ENCODE measurements at places on chromosomes 2 and 18. TPM values are rescaled to one million over a fixed set of nuclear protein-coding genes. Genes with fewer than 3 reads are reported as not detected.

WNT6 gene
- total RNA-seq: not detected

GRCh38 chr2:108825736-108826135, 39.2 kb downstream of the CCDC138 start:
- DNase-seq: no peak

DNA sequence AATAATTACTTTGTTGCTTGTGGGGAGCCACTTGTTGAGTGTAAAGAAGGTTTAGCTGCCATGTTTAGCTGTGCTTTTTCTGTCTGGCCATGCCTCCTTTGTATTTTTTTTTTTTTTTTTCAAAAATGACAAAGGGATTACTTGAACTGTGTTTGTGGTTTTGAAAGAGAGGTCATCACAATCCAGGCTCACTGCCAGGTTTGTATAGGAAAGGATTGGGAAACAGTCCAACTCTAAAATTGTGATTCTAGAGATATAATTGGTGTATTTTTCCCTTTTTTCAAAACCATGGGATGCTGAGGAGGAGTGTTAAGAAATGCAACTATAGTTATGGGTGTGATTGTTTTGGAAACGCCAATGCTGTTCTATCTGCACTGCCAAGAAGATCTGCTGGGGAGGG, 4.3 kb downstream of the ITPRIPL1 start:
- no peak for DNase-seq

GRCh38 chr2:8550481-8550880, 131.4 kb upstream of the ID2 start:
- DNase-seq: no peak

C18orf32 gene
- total RNA-seq: 34.7 TPM

FAP gene
- not detected for total RNA-seq

DNA sequence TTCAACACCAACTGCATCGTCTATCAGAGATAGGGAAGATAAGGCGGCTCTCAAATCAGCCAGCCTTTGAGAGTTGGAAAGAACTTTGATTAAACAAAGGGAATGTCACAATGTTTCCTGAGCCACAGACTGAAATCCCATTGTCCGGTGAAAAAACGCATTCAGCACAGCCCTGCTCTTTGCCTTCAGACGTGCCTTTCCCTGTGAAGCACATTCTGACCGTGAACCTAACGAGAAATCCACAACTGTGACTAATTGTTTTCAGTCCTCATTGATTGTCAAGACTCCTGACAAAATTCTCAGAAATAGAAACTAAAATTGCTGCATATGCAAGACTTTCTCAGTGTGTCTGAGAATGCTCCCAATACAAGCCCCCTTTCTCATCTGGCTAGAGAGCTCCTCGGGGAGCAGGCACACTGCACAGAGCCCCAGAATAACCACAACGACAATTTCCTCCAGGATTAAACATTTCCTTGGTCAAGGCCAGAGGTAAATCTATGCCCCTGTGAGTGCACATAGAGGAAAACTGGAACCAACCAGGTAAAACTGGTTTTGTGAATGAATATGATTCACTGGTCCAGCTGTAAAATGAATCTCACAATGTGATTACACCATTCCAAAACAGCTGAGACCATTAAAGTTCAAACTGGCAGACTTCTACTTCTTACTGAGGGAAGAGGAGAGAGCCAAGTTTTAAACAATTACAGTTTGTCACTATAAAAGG, 561.9 kb upstream of the ID2 start:
- no peak for DNase-seq

UCN gene
- total RNA-seq: 2.3 TPM

DNA sequence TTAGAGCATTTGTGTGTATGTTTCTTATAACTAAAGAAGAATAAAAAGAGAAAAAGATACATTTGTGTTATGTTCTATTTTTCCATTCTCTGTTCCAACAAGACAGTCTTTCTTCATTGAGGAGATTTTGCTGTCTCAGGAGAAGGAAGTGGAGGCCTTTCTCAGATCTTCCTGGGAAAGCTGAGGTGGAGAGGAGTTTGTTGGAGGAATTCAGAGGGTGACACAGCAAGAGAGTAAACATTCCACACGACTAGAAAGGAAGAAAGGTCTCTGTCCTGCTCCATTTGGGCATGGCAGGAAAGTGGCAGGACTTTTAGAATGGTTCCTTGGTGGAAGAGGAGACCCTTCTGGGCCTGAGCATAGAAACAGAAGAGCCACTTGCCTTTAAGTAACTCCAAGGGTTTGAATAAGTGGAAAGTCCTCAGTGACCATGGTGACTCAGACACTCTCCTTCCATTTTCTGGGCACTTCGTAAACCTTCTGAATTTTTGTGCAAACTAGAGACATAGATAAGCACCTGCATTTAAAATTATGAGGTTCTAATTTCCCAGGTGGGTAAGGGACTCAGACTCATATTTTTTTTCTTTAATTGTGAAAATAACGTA, 52.3 kb upstream of the COL5A2 start:
- DNase-seq: no peak

DNA sequence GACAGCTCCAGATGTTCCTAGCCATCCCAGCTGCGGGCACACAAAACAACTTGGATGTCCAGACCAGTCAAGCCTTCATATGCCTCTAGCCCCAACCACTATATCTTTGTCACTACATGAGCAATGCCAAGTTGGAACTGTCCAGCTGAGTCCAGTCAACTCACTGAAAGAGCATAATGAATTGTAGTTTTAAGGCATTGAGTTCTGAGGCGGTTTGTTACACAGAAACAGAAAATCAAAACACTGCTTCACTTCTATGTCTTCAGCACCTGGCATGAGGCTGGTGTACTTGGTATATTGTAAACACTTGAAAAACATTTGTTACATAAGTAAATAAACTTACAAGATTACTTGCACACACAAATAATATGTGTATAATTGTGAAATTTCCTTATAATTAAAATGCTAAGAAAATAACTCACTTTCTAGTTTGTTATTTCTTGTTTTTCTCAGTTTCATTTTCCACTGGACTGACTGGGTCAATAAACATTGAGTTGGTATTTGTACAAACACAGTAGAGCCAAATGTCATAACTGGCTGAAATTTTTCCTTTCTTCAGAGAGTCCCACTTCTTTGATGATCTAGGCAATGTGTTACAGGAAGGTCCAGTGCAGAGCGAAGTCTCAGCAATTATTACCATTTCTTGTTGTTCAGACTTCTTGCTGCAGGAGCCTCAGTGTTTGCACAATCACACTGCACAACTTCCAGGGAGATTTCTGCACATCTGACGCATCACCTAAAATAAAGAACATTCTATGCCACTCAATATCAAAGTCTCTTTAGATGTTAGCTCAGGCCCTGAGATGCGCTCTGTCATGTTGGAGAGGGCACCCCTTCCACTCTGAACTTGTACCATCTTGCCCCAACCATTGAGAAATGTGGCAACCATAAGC, 38.2 kb upstream of the DPP4 start:
- DNase-seq: no peak

CCDC148 gene
- total RNA-seq: not detected

DNA sequence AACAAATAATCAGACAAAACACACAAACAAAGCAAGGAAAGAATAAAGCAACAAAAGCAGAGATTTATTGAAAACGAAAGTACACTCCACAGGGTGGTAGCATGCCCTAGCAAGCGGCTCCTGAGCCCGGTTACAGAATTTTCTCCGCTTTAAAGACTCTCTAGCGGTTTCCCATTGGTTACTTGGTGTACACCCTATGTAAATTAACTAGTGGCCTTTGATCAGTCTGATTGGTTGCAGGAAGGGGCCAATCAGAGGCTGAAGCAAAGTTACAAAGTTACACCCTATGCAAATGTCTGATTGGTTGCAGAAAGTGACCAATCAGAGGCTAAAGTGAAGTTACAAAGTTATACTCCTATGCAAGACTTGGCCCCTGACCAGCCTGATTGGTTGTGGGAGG, 242.9 kb downstream of the LDLRAD4 start:
- no peak for DNase-seq

GRCh38 chr18:272650-273049, 4.8 kb upstream of the THOC1 start:
- DNase-seq: no peak

GRCh38 chr2:168211664-168212163, 35.7 kb downstream of the STK39 start:
- DNase-seq: no peak

GRCh38 chr2:70716131-70716743, 51.8 kb downstream of the ADD2 start:
- no peak for DNase-seq

SNRPD1 gene
- total RNA-seq: 69.7 TPM

- no peak for DNase-seq
Measured at GRCh38 chr18:55384551-55385275, 203.3 kb downstream of the TCF4 start.

GRCh38 chr2:174951745-174952144, 53.4 kb downstream of the CHN1 start:
- DNase-seq: no peak
